ENCODE measurements at places on chromosomes 3 and 15. TPM values are rescaled to one million over a fixed set of nuclear protein-coding genes. Genes with fewer than 3 reads are reported as not detected.

SV2B gene
- total RNA-seq: 0.26 TPM

DUT gene
- total RNA-seq: 30.8 TPM

P2RY1 gene
- 24.5 TPM for total RNA-seq

FAM43A gene
- 3.7 TPM for total RNA-seq

NUTM1 gene
- total RNA-seq: not detected

WDR72 gene
- total RNA-seq: 0.13 TPM

VGLL3 gene
- 1.1 TPM for total RNA-seq

HEG1 gene
- total RNA-seq: 2.0 TPM

GUCA1C gene
- total RNA-seq: not detected

TM4SF18 gene
- not detected for total RNA-seq

ZPLD1 gene
- 2.6 TPM for total RNA-seq

MYL3 gene
- total RNA-seq: not detected

MRPL3 gene
- total RNA-seq: 97.9 TPM

DNA sequence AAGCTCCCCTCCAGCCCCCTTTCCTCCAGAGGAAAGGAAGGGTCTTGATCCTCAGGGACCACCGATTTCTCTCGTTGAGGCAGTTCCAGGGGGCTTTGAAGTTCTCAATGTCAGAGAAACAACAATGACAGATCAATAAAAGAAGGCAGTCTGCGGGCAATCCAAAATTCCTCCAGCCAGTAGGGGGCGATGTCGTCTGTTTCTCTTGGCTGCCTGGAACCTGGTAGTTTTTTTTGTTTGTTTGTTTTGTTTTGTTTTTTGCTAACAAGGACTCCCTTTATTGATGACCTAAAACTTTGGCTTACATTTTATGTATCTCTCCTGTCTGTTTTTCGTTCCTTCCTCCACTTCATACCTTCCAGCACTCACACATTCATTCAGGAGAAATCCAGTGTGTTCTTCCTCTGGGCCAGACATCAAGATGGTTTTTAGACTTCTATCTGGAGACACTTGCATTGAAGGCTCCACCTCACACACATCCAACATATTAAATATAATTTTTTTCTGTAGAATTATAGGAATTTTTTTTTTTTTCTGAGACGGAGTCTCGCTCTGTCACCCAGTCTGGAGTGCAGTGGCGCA lies 276.6 kb downstream of the RPLP1 start:
- DNase-seq: no peak

DNA sequence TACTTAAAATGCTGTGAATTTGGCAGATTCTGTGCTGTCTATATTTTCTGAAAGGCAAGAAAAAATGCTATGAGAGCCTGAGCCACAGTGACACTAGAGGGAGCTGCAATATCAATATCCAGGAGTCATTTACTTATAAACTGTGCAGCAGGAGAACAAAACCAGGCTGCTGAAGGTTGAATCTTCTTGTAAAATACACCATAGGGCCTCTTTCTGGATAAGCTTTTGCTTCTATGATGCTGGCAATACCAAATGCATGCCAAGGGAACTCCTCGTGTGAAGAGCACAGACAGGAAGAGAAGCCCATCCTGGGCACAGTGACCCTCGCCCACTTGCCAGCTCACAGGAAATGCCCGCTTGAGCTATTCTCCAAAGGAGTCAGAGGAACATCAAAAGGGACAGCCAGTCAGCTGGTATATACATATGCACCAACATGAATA lies 48.0 kb upstream of the TSPAN3 start:
- DNase-seq: peak; percentile 57

- DNase-seq: no peak
Measured at GRCh38 chr15:99095626-99096025, 9.3 kb upstream of the SYNM start.

DNA sequence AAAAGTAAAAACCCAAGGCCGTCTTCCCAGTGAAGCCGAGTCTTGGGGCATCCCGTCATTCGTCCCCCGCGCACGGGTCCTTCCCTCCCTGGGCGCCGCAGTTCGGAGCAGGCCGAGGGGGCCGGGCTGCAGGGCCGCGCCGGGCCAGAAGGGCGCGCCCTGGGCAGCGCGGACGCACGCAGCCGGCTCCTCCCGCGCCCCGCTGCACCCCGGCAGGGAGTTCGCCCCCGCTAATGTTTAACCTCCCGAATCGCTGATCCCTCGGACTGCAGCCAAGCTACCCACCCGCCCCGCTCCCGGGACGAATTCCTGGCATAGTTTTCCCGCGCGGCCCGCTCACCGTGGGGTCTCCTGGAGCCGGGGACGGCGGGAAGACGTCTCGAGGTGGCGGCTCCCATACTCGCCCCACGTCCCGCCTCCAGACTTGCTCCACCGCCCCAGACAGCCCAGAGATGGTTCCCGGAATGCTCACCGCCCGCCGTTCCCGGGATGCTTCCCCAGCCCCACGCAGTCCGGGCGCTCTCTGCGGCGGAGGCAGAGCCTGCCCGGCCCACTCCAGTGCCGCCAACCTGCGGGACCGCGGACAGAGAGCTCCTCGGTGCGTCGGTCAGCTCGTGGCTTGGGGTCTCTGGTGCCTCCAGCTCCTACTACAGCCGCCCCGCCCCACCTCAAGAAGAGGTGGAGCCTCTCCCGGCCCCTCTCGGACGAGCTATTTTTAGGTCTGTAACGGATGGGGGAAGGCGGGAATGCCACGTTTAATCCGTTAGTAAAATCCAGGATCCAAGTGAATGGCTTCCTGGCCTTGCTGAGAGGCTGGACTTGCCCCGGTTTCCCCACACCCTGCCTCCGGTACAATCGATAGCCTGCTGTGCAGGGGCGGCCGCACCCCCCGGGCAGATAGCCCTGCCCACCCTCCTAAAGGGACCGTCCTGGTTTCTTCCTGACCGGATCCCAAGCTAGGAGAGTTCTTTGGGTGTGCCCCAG lies at the start of gene DZIP1L:
Gene DZIP1L (minus strand): TSS at position 621 of the 984 bp plus-strand sequence. CDS start 11,637 bp downstream, outside the sequence.
- peak; percentile 25 for DNase-seq

GRCh38 chr3:13552857-13553652 lies 4.1 kb downstream of the FBLN2 start:
- DNase-seq: no peak

- DNase-seq: no peak
Measured at GRCh38 chr3:55708242-55708641, 221.1 kb upstream of the WNT5A start.

DNA sequence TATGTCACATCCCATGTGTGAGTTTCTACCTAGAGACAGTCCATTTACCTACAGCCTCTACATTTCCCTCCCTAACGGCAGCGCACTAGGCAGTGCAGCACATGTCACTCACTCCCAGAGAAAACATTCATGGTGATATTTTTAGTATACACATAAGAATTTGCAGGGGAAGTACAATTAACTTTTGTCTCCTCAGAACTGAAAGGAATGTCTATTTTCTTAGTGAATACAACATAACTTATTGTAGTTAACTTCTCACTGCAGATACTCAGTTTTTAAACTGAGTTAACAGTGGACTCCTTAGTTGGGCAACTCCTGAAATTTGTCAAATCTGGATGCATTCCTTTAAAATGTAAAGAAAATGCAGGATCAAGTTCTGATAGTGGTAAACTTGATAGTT lies 4.5 kb upstream of the ZBTB47 start:
- no peak for DNase-seq

DNA sequence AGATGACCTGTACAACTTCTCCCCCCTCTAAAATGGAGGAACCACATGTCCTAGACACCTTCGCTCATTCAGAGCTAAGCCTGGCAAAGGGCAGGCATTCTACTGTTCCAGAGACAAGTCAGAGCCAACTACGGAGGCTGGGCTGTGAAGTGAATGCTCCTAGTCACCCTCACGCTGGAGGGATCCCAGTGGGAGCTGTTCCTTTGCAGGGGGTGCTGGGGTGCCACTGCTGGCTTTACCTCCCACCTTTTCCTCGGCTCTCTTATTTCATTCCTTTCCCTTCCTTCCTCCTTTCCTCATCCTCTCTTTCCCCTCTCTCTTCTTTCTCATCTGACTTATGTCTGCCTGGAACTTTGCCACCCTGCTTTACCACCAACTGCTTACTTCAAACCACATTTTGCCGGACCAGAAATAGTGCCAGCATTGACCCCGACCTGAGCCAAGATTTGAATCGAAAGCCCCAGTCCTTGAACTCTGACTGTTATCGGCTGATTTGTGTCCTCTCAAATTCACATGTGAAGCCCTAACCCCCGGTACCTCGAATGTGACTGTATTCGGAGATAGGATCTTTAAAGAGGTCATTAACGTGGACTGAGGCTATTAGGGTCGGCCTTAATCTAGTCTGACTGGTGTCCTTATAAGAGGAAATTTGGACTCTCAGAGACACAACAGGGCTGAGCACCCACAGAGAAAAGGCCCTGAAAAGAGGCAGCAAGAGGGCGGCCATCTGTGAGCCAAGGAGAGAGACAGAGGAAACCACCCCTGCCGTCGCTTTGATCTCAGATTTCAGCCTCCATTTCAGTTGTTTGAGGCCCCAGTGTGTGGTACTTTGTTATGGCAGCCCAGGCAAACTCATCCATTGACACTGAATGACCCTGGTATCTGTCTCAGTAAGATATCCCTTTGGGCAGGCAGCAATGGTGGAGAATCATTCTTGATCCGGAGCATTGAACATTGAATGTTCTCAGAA lies 31.3 kb upstream of the TBC1D21 start:
- no peak for DNase-seq

GRCh38 chr3:167723025-167723512 lies 11.6 kb downstream of the PDCD10 start:
- no peak for DNase-seq

DNA sequence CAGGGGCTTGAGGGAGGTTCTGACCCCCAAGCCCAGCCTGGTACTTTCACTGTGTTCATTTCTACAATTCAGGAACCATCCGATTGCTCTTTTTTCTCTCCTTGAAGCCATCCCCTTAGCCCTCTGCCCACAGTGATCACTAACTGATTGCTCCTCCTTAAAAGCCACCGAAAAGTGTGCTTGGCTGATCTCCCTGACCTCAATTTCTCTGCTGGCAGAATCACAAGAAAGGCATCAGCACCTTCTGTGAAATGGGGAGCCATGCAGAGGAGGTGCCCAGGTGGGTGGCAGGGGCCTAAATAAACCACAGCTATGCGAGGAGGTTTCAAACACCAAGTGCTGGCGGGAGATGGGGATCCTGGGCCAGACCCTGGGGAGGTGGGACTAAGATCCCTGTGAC lies 56.2 kb downstream of the SRGAP3 start:
- DNase-seq: no peak

- no peak for DNase-seq
Measured at GRCh38 chr3:188539631-188540194, 385.8 kb downstream of the LPP start.

DNA sequence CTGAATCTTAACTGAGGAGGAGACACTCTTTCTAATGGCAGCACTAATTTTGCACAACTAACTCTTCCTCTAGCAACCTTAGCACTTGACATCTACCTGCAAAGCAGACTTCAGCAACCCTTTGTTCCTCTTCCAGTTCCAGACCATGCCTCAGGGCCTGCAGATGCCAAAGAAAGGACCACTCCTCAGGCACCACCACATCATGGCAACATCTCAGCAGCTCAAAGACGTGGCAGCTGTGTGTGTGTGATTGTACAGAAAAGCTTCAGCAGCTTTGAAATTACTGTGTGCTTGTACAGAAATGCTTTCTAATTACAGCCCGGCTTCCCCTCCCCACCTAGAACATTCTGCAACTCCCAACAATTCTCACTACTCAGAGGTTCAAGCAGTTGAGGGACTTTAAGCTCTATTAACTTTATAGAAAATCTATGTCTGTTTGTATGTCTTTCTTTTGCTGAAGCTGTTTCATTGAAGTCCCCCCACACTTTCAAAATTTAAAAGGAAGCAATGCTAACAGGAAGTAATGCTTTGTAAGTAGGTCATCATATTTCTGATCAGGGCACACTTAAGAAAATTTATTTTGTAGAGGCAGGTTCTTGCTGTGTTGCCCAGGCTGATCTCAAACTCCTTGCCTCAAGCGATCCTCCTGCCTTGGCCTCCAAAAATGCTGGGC lies 115.2 kb downstream of the CD47 start:
- no peak for DNase-seq

DNA sequence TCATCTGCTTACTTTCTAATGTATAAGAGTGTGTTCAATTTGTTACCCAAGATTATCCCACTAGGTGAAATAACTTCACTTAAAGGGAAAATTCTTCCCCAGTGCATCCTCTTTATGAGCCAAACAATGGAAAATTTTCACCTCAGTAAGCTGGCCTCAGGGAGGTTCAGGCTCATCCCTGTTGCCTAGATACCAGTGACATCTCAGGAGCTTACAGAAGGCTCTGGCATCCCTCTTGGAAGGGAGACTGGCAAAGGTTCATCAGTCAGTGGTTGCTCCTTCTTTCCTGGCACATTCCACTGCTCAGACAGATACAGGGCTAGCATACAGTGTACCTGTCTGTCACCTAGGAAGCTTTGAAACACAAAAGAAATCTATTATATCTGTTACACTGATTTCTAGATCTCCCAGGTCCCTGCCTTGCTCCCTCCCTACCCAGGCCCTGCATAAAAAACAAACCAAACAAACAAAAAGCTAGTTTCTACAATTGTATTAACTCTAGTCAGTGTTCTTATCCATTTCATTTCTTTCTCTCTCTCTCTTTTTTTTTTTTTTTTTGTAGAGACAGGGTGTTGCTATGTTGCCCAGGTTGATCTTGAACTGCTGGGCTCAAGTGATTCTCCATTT lies 1.7 kb downstream of the IP6K2 start:
- peak; percentile 37 for DNase-seq

DNA sequence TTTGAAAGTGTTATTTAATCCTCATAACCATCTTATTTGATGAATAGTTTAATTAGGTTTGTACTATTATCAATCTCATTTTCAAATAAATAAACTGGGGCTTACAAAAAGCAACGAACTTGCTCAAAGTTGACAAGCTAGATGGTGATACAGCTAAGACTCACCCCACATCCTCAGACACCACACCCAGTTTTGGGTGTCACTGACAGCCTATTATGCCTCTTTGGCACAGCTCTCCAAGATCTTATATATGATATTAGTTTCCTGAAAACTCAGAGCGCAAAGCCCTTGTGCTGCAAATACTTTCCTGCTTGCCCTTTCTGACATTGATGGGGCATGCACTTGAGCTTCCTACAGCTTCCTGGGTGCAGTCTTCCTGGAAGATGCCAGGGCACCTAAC lies 223.4 kb upstream of the GADL1 start:
- DNase-seq: no peak

GRCh38 chr15:81000144-81000623 lies 539 bp upstream of the TLNRD1 start:
- DNase-seq: peak; percentile 17

Measured in bronchial epithelial cell (primary cell).